ENCODE measurements at places on chromosomes 5 and 9. TPM values are rescaled to one million over a fixed set of nuclear protein-coding genes. Genes with fewer than 3 reads are reported as not detected.

The PCDHB13 gene
- total RNA-seq, result not detected

The PLEKHG4B gene
- not detected for total RNA-seq

The TSLP gene
- total RNA-seq, result 1.0 TPM

The TTC39B gene
- total RNA-seq, result 17.8 TPM

The PCDHA5 gene
- not detected for total RNA-seq

The SNCB gene
- 0.69 TPM for total RNA-seq

The SV2C gene
- not detected for total RNA-seq

The F2RL1 gene
- total RNA-seq, result 1.8 TPM

The DIAPH1 gene
- 218 TPM for total RNA-seq

The ZNF883 gene
- total RNA-seq, result 1.6 TPM

The GABRA6 gene
- total RNA-seq, result not detected

The IL9 gene
- not detected for total RNA-seq

The TMEM174 gene
- total RNA-seq, result not detected

The ANXA1 gene
- 33.5 TPM for total RNA-seq

The IL3 gene
- 0.25 TPM for total RNA-seq

The ADGRD2 gene
- not detected for total RNA-seq

The KCNV2 gene
- total RNA-seq, result not detected

The C7 gene
- total RNA-seq, result not detected

The IRX2 gene
- not detected for total RNA-seq
